ENCODE measurements at places on chromosomes 11 and 22.

GRCh38 chr11:15519124-15519791, 404.5 kb downstream of the INSC start:
- DNase-seq = no peak

DNA sequence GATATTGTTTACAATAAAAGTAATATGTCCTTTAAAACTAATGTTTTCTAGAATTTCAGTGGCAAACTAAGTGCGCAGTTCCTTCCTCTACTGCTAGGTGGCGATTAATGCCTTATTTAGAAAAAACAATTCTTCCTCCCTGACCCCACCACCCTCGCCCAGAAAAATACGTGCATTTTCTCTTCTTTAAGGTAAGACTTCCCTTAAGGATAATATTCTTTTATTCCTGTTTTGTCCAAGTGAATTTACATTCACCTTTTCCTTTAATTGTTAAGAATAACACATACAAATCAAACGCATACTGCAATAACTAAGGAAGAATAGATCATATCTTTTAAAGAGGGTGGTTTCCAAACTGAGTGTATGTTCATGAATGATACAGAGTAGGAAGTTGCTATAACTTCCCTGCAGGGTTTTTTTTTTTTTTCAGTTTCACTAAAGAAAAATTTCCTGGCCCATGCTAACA, 17.0 kb upstream of the PSMA1 start:
- DNase-seq = peak; percentile 9

- no peak for DNase-seq
Measured at GRCh38 chr11:130204703-130205095, 45.1 kb downstream of the ST14 start.

DNA sequence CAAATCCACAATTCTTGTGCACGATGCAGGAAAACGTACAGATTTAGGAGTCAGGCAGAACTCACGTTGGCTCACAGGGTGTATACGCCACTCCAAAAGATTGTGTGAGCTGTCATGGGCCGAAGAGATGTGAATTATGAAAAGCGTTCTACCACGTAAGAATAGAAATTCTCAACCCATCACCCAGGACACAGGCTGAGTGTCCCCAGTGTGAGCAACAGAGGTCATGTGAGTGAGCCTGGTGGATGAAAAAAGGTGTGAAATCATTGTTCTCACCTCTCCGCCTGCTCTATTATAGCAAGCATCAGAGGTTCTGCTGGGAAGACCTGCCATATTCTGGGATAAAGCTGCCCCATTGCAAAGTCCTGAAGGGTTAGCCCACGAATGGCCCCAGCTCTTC, 235.0 kb downstream of the MN1 start:
- DNase-seq = no peak

DNA sequence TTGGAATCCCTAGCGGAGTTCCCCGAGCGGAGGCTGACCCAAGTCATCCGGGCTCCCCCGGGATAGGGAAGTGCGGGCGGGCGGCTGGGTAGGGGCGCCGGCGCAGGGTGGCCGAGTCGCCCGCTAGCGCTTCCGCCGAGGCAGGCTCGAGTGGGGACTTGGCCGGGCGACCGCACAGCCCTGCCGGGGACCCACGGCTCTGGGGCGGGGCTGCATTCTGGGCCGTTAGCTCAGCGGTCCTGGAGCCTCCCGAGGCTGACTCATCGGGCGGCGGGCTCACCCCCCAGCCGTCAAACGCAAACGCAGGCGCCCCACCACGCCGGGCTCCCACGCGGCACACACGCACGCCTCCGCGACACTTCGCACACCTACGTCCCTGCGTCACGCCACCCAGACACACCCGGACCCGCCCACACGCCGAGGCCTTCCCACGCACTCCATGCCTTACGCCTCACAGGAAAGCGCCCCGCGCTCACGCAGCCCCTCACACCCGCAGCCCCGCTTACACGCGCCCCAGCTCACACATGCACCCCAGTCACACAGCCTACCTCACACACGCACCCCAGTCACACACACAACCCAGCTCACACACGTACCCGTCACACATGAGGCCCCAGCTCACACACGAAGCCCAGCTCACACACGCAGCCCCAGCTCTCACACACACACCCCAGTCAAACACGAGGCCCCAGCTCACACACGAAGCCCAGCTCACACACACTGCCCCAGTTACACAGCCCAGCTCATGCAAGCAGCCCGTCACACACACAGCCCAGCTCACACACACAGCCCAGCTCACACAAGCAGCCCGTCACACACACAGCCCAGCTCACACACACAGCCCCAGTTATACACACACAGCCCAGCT, 1.2 kb downstream of the PHLDB1 start:
- DNase-seq = peak; percentile 89

DNA sequence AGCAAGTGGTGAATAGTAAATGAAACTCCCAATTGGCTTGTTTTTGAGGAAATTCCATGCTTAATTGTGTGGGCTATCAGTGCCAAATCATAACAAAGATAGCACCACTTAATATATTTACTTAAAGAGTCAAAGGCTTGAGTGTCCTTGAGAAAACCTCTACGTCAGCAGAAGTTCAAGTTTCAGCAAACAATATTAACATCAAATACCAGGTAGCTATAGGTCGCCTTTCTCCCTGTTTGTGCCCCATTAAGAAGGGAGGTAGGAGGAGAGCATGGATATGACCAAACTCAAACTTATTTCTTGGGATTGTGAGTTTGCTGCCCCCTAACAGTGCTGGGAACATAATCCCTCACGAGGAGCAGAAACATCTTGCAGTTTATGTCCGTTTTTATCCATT, 105.6 kb upstream of the SYN3 start:
- DNase-seq = no peak

DNA sequence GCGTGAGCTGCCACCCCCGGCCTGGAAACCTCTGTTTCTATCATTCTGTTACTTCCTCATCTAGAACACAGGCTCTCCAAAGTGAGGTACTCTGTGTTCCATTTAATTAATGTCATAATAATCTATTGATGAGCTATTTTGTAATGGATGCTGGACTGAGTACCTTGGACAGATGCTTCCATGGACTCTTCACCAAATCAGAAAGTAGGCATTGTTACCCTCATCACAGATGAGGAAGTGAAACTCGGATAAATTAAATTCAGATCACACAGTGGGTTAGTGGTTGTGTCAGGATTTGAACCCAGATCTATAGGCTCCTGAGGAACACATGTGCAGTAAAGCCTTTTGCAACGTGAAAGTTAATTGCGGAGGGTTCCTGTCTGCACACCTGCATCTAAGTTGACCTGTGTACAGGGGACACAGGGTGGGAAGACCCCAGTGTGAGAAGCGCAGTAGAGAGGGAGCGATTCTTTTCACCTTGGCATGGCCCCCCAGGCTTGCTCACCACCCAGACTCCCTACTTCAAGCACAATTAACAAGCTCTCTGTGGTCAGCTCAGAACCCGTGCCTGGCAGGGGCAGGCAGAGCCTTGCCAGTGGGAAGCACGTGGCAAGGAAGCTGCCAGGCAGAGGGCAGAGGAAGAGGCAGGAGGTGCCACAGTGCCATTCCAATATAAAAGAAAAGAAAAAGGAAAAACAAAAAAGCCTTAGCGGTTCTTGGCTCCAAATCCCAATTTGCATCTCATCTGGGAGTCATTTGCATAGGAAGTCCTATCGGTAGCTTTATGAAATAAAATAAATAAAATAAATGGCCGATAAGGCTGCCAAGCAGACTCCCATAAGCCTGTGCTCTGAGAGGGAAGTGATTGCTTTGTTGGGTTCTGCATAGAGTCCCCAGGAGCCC, 239.3 kb downstream of the GRIK4 start:
- DNase-seq = no peak
